ENCODE measurements at places on chromosomes 5 and 9. TPM values are rescaled to one million over a fixed set of nuclear protein-coding genes. Genes with fewer than 3 reads are reported as not detected.

GRCh38 chr9:110261632-110262031 is 5.3 kb upstream of the TXN start:
- DNase-seq = no peak

- DNase-seq = no peak
Measured at GRCh38 chr5:123756318-123756665, 244.3 kb downstream of the CSNK1G3 start.

DNA sequence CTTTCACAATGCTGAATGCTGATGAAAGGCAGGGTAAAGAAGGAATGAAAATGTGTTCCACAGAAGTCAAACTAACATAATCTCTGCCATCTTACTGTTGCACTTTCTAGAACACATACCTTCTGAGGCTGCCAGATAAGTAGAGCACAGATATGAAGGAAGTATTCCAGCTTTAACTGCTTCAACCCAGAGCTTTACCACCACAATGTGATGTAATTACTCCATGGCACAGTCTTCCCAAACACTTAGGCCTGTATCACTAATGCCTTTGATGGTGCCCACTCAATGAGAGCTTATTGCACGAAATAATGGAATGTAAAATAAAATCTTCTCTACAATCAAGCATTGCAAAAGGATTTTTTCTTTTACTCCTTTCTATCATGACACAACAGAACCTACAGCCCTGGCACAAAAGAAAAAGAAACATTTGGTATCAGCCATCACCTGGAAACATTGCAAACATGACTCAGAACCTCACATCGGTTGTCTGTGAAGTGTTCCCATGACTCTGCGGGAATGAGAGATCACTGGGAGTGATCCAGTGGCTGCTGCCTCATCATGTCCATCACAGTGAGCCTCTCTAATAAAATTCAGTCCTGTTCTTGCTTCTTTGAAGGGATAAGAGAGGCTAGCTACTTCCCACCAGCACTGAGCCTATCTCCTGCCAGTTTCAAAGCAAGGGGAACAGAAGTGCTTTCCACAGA is 385.8 kb downstream of the EFNA5 start:
- DNase-seq = no peak

DNA sequence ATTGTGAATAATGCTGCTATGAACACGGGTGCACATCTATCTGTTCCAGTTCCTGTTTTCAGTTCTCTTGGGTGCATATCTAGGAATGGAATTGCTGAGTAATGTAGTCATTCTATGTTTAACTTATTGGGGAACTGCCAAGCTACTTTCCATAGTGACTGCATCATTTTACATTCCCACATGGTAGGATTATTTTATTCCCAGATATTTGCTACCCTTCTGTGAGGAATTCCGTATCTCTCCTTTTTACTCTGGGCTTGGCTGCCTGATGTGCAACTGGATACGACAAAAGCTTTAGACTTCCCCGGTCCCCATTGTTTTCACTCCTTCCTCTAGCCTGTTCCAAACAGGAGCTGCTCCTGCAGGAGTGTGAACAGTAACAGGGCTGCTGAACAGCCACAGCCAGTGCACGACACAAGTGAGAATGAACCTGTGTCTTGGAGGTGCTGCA is 7.2 kb downstream of the TAS2R1 start:
- DNase-seq = no peak

TPPP gene
- total RNA-seq = 15.8 TPM

PRR16 gene
- 8.3 TPM for total RNA-seq

- DNase-seq = no peak
Measured at GRCh38 chr5:112752335-112752734, 14.7 kb downstream of the APC start.

DNA sequence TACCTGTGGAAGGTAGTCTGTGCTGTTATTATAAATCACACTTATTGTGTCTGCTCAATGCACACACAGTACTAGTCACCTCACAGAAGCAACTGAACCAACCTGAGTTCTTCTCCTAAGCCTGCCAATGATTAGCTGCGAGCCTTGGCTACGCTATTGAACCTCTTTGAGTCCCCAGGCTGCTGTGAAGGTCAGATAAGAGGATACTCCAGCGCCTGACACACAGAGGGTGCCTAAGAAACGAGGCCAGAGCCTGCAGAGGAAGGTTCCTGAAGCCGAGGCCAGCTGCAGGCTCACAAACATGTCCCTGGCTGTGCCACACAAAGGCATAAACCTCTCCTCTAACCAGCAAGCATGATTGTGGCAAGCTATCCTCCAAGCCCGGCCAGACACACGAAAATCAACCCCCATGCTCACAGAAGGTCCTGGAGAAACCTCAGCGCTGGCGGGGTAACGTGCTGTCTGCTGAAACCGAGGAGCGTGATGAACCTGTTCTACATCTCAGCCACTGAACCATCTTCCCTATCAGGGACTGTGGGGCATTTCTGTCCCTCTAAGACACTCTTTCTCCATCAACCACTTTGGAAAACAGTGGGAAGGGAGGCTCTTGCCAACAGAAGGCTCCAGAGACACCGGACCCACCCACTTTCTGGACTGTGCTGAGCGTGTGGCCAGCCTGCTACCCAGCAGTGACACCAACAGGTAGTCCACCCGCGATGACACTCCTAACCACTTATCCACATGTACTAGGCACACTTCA is 53.2 kb upstream of the SLC25A51 start:
- no peak for DNase-seq

C5orf47 gene
- total RNA-seq = not detected

DNA sequence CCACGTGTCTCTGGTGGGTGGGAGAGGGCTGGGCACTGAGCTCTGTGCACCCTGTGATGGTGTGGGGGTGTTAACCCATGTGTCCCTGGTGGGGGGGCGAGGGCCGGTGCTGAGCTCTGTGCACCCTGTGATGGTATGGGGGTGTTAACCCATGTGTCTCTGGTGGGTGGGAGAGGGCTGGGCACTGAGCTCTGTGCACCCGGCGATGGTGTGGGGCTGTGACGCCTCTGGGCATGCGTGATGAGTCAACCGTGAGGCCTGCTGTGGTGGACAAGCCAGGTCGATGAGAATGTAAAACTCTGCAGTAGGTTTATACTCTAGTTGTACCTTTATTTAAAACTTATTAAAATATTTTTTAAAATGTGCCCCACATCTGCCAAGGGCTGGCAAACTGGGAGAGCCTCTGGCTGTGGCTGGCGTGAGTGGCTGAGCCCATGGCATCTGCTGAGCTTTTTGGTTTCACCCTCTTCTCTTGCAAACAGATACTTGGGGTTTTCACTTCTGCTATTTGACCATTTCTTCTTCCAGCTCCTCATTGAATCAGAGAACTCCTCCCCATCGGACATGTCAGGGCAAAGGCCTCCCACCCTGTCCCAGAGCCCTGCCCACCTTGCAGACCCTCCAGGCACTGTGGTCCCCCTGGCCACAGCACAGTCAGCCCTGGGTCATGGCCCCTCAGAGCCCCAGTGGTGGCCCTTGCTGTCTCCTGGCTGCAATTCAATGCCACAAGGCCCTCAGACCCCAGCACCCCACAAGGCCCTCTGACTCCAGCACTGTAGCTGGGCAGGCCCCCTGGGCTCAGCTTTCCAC is 18.5 kb upstream of the EXOC3 start:
- no peak for DNase-seq

DMRTA1 gene
- total RNA-seq = 0.54 TPM

- no peak for DNase-seq
Measured at GRCh38 chr9:76987594-76988200, 31.8 kb upstream of the FOXB2 start.

DNA sequence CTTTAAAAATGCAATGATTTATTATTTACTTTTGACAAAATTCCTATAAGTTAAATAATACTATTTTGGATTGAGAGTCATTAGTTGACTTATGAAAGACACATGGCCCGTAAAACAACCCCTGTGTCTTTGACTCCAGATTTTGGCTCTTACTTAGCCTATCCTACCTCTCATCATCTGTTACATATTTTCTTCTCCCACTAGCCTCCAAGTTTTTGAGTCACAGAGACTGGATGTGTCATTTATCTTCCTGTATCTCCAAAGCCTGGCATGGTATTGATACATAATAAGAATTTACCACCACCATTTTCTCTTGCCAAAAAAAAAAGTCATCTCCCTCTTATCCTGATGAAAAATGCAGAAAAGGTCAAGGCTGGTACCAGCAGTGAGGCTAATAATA is 99.9 kb downstream of the GABRB2 start:
- DNase-seq = no peak

DNA sequence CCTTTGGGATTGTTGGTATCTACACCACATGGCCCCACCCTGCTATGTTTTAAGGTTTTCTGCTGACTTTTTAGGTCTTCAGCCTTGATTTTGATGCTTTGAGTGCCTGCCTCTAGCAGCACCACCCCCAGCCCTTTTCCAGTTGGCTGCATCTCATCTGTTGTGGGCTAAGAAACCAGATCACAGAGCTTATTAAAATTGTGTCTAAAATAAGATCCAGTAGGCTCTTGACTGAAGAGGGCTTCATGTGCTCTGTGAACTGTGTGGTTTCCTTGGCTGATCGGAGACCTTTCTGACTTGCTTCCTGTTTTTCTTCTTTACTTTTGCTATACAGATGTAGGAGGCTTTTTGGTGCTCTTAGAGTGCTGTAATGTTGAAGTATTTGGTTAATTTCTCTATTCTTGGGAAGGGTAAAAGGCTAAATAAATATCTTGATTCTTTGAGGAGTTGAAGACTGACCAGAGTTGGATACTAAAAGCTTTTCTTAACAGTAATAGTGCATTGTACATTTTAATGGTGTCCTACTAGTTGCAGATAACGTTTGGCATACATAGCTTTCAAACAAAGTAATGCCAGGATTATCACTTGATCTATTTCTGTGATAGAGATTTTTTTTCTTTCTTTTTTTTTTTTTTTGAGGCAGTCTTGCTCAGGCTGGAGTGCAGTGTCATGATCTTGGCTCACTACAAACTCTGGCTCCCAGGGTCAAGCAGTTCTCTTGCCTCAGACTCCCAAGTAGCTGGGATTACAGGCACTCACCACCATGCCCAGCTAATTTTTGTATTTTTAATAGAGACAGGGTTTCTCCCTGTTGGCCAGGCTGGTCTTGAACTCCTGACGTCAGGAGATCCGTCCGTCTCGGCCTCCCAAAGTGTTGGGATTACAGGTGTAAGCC is 4.5 kb downstream of the UBE2D2 start:
- DNase-seq = no peak

- DNase-seq = no peak
Measured at GRCh38 chr5:135441919-135442318, 5.2 kb downstream of the DCANP1 start.

BARHL1 gene
- not detected for total RNA-seq

C1QTNF3 gene
- 1.5 TPM for total RNA-seq

DNA sequence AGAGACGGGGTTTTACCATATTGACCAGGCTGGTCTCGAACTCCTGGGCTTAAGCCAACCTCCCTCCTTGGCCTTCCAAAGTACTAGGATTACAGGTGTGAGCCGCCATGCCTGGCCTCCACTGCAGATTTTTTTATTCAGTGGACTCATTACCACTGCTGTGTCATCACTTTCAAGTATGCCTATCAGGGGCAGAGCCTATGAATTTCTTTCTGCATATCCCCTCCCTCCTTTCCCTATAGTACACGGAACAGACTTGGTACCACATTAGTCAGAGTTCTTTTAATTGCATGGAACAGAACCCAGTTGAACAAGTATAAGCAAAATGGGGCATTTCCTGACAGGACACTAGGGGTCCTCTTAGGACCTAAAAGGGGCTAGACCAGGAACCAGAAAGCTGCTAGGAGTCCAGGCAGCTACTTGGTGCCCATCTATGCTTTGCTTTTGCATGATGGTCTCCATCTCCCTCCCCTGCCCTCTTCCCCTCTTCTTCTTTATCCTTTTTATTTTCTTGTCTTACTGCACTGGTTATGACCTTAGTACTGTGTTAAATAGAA is 5.8 kb downstream of the BSPRY start:
- no peak for DNase-seq

DNA sequence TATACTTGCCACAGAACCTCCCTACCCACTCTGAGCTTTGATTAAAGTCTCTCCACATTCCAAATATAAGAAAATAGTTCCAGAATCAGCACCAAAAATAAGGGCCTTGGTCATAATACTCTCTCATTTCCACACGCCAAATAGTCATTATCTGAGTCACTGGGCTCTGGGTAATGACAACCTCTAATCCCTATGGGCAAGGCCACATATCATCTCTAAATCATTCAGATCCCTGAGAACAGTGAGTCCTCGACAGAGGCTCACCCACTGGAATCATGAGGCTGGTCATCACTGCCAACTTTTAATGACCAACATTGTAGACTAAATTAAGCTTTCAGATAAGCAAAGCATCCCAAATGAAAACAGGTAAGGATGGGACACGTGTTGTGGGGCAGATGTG is 28.1 kb downstream of the FAM114A2 start:
- DNase-seq = no peak

DNA sequence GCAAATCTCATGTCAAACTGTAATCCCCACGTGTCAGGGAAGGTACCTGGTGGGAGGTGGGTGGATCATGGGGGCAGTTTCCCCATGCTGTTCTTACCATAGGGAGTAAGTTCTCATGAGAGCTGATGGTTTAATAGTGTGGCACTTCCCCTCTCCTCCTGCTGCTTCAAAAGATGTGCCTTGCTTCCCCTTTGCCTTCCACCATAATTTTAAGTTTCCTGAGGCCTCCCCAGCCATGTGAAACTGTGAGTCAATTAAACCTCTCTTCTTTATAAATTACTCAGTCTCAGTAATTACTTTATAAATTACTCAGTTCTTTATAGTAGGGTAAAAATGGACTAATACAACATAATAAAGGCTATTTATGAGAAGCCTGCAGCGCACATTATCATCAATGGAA is 7.1 kb upstream of the CNTRL start:
- no peak for DNase-seq

- DNase-seq = no peak
Measured at GRCh38 chr9:88641456-88642240, 106.7 kb downstream of the NXNL2 start.

DNA sequence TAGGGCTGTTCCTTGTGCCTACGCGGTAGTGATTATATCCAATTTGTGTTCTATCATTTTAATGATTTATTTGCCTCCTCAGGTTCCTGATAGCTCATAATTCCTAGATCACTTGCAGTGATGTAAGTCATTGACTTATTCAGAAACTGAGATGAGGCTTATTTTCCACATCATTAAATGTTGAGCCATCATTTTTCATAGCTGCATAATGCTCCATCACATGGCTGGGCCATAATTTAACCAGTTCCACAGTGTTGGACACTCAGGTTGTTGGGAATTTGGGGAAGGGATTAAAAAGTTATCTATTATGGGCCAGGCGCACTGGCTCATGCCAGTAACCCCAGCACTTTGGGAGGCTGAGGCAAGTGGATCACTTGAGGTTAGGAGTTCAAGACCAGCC is 35.8 kb upstream of the HMCN2 start:
- DNase-seq = no peak

GRCh38 chr9:82404881-82405280 is 416.3 kb downstream of the SPATA31D1 start:
- no peak for DNase-seq

DNA sequence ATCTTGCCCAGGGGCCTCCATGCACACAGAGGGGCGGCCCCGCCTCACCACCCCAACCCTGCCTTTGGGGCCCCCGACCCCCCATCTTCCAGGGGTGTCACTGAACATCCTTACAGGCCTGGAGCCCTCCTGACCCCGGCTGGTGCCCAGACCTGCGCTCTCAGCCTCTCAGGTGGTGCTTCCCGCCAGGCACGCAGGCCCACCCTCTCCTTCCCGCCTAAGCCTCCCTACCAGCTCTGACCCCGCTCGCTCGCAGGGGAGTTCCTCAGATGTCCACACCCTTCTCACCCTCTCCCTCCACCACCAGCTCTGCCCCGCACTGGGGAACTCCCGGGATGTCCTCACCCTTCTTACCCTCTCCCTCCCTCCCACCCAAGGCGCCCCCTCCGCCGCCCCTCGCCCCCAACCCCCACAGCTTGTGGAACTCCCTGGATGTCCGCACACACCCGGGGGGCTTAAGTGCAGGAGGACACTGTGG is 12.3 kb upstream of the QRFP start:
- DNase-seq = no peak

- DNase-seq = peak; percentile 74
Measured at GRCh38 chr5:124706729-124707361, 39.6 kb downstream of the ZNF608 start.
